ENCODE measurements at places on chromosomes 12 and 14.

DNA sequence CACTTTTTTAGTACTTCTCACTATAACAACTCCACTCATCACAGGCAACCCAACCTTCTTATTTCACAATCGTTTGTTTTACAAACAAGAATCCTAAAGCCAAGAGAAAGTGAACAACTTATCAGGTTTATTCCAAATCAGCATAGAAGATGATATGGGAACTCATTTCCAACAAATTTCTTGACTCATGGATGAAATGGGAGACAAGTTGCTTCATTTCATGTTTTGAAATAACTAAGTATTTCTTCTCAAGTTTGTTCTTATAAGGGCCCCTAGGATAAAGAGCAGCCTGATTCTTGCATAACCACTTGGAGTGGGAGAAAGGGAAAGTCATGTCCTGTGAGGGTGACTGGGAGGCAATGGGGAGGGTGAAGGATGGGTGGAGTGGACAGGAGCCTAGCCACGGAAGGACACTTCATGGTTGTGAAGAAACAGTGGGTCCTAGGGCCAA is 168.3 kb downstream of the DUSP6 start:
- no peak for DNase-seq

DNA sequence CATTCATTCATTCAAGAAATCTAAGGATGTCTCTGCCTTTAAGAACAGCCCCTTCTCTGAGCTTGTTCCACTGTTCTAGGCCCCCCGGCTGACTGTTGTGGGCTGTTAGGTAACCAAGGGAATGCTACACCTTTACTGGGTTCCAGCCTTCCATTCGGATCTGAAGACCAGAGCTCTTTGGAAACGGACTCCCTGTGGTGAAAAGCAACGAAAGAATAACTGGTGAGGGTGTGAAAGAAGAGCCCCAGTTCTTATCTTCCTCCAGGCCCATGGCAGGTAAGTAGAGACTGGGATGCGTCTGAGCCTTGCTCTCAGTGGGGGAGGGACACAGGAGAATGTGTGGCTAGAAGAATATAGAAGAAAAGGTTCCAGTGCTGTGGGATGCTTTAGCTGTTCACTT is 207.4 kb downstream of the TMEM132D start:
- peak; percentile 29 for DNase-seq

DNA sequence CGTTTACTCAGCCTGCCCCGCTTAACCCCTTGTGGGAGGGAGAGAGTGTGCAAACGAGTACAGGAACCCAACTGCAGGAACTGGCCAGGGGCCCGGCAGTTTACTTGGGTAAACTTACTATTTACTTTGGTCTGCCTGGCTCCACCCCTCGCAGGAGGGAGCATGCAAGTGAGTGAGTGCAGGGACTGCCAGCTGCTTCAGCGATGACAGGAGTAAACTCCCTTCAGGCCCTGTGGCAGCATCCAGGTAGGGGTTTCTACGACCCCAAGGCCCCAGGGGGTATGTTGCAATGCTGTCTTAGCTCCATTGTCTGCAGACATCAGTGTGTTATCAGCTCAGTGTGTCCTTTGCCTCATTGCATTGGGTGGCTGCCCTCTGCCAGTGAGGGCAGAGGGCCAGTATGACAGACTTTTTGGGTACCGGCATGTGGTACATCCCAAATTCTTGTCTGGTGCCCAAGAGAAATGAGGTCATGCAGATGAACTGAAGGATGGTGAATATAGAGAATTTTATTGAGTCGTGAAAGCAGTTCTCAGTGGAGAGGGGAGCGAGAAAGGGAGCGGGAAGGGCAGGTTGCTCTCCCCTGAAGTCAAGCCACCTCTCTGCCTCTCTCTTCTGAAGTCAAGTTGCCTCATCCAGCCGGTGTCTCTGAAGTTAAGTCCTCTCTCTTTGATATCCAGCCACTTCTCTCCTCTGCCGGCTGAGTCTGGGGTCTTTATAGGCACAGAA is 181.8 kb downstream of the FUT8 start:
- DNase-seq, result peak; percentile 82

DNA sequence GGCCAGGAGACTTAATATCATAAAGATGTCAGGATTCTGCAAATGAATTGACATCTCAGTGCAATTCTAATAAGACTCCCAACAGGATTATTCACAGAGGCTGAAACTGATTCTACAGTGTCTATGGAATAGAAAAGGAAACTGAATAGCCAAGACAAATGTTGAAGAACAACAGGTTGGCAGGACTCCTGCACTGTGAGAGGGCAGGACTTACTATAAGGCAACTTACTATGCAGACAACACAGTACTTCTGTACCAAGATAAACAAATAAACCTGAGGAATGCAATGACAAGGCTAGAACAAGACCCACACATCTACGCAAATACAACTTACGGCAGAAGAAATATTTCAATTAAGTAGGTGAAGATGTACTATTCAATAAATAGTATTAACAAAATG is 132.2 kb upstream of the FKBP4 start:
- no peak for DNase-seq

- no peak for DNase-seq
Measured at GRCh38 chr12:98780261-98780660, 135.2 kb downstream of the APAF1 start.

All from islet precursor cell (in vitro differentiated cells).